Esophagus squamous epithelium (tissue), 5 donors: ENCODE measurements at places on chromosomes 1 and 21.
A peak's percentile ranks its signal among the peaks of the same experiment; 100 is the strongest.

GRCh38 chr1:96834986-96835385 is 113.4 kb downstream of the PTBP2 start:
- no peak for DNase-seq

DNA sequence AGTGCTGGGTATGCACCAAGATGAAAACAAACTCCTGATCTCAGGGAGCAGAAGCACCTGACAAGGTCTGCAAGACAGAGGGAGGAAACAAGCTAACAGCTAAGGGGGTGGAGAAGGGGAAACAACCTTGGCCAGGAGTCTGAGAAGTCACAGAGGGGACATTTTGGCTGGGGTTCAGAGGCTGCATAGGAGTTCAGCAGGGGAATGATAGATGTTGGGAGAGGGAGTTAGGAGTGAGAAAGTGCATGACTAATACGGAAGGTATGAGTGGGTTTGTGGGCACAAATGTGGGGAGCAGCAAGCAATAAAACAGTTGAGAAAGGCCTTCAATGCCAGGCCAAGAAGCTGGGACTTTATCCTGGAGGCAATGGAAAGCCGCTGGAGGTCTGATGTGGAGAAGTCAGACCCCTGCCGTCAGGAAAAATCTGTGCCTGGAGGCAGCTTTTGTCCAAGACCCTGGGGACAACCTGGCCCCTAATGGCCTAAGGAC is 16.4 kb downstream of the EPHA2 start:
- DNase-seq = no peak

DNA sequence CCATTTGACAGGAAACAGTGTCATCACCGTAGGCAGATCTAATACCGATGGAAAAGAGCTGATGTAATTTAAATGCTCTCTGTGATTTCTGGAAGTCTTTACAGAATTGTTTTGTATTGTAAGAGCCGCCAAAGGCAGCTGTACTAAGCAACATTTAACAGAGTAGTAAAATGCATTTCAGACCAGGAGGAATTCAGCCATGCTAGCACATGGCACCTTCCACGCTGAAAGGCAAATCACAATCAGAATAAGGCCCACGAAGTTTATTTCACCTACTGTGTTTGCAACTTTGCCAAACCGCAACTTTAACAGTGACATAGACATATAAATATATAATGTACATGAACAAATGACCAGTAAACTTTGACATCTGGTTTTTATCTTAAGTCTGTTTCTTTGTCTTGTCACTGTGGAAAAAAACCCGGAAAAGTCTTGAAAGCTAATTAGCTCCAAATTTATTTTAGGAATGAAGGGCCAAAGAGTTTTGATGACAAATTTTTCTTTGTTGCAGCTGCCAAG is 26.1 kb upstream of the DISC1 start:
- no peak for DNase-seq

DNA sequence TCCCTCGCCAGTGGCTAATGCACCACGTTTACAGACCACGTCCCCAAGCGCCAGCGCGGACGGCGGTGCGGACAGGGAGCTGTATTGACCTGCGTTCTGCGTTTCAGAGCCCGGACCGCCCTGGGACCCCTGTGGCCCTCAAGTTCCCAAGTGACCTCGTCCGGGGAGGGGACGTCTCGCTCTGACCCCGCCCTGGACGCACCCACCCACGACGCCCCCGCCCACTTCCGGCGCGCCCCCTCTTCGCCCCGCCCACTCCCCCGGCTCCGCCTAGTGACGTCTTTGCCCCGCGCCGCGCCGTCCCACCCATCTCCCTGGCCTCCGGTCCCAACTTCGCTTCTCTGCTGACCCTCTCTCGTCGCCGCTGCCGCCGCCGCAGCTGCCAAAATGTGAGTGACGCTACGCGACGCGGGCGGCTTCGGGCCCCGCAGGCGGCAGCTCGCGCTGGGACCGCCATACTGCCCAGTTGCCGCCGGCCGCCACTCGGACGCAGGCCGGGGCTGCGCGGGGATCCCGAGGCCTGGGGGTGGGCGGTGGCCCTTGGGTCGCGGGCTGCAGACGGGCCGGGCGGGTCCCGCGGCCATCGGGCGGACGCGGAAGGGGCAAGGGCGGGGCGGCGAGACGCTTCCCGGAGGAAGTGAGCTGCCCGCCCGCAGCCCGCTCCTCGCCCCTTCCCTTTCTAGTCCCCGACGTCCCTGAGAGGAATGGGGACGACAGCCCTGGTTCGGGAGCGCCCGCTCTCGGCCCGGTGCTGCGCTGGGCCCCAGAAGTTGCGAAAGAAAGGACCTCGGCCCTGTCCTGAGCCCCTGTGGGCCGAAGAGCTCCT is at the start of gene VAMP3:
VAMP3 (plus strand) TSS at position 300 of the 826 bp plus-strand sequence; CDS start at position 388, 88 bp downstream.
- peak; percentile 39 for DNase-seq

DNA sequence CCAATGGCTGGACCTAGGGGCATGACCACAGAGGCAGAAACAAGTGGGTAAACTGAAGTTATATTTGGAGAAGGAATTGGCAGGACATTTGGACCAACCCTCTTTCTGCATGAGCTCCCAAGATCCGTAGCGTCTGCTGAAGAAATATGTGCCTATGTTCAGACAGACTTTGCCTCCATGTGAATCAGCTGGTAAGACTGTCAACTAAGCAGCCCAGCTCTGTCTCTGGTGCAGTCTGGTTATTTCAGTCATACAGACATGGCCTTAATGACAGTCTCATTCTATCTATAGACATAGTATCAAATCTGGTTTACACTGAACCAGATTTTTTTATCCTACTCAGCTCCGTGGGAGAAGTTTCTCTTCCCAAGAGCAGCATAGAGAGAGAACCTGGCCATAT is 63.1 kb upstream of the PBX1 start:
- DNase-seq = no peak
